SJSA1 (cell line): ENCODE measurements at places on chromosomes 7 and 10. TPM values are rescaled to one million over a fixed set of nuclear protein-coding genes. Genes with fewer than 3 reads are reported as not detected.

DNA sequence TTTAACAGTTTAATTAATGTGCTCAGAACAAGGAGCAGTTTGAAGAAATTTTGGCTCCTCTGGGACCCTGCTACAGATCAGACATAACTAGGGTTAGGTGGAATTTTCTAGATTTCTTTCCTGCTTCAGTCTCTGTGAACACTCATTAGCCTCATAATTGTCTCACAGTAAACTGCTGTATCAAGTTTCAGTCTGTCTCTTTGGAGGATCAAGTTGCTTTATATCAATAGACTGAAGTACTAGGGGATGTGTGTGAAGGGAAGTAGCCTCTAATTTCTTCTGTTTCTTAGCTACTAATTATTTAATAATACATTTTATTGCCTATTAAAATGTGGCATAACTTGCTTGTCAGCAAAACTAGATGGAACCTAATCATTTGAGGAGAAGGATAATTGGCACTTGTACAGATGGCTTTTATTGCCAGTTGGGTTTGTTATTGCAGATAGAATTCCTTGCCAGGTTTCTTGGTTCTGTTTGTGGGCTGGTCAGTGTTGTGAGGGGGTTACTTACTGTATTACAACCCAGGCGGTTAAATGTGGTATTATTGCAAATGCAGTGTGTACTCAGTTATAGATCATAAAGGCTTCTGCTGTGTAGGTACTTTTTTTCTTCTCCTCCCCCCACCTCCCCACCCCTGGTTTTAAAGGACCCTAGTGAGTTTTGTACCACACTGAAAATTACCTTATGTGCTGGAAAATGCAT lies 758.0 kb downstream of the AUTS2 start:
- no peak for DNase-seq

- DNase-seq = no peak
Measured at GRCh38 chr10:120979435-120980278, 128.5 kb downstream of the WDR11 start.

- no peak for DNase-seq
Measured at GRCh38 chr7:28661826-28662595, 249.7 kb downstream of the CREB5 start.

DNA sequence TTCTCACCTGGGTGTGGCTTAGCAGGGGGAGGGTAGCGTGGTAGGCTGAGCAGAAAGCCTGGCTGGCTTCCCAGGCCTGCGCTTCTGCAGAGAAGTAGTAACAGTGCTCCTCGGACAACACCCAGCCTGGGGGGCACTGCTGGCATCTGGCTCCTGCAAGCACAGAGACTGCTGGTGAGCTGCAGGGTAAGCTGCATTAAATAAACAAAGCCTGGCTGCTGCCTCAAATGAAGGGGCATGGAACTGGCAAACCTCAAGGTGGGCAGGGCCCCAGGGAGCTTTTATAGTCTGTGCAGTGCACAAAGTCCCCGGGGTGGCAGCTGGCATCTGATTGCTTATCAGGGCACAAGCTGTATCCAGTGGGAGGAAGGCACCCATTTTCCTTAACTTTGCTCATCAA lies 3.9 kb downstream of the KLRG2 start:
- DNase-seq = no peak

GRCh38 chr10:78211561-78212051 lies 177.9 kb downstream of the RPS24 start:
- no peak for DNase-seq

DNA sequence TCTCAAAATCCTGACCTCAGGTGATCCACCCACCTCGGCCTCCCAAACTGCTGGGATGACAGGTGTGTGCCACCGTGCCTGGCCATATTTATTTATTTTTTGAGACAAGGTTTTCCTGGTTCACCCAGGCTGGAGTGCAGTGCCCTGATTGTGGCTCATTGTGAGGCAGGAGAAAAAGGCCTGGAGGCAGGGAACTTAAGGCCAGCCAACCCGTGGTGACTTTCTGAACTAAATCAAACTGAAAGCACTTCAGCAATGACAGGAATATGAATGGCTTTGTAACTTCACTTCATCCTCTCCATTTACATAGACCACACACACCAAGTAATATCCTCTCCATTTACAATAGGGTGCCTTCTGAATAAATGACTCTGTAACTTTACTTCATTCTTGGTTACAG lies 124.4 kb downstream of the CCDC3 start:
- no peak for DNase-seq

Gene HOXA4
- 0.58 TPM in 1 of 2 replicates, not detected in the other for total RNA-seq

Gene CTAGE4
- total RNA-seq = not detected in 2 replicates

Gene FAM25A
- total RNA-seq = not detected in 2 replicates

Gene ZNF25
- total RNA-seq = 5.2 and 9.3 TPM in 2 replicates
